Activated gamma-delta T cell treated with anti-CD3 and anti-CD28 coated beads, Interleukin-2, amount 50 U/mL, for 16 hours (primary cell): ENCODE measurements at places on chromosomes 12 and 14.

- DNase-seq: no peak
Measured at GRCh38 chr12:96359328-96359727, 40.9 kb downstream of the CDK17 start.

DNA sequence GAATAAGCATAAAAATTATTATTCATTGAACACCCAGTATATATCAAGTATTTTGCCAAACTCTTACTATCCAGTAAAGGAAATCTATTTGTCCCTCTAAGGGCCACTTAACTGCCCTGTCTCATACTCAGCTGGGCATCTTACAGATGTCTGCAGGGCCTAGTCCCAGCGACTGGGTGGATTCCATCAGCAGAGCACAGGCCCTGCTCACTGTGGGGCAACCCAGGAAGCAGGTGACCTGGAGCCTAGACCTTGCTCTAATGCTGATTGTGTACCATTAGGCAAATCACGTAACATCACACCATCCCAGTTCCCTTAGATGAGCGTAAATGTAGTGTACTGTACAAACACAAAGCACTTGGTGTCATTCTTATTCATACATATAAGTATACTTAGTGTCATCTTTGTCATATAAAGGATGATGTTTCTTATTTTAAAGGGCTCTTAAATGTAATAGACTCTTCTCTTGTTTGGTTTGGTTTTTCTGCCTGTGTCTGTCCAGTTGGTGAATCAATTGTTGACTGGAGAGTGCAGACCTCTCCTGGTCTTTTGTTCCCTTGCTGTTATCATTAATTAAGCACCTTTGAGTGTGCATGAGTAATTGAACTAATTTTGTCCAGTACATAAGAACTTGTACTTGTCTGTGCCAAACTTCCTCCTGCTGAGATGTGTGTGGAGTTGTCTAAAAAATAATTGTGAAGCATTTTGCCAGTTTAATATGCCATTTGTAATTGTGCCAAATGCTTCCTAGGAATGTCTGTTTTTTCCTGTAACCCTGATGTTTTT is 49.3 kb downstream of the RAB35 start:
- no peak for DNase-seq

GRCh38 chr12:4001841-4002240 is 128.6 kb upstream of the PARP11 start:
- DNase-seq: no peak

GRCh38 chr12:91182636-91183455 is at the start of gene DCN:
TSS of gene DCN (minus strand) at chr12:91182817. CDS start at chr12:91178552, 4,265 bp downstream.
- no peak for DNase-seq

DNA sequence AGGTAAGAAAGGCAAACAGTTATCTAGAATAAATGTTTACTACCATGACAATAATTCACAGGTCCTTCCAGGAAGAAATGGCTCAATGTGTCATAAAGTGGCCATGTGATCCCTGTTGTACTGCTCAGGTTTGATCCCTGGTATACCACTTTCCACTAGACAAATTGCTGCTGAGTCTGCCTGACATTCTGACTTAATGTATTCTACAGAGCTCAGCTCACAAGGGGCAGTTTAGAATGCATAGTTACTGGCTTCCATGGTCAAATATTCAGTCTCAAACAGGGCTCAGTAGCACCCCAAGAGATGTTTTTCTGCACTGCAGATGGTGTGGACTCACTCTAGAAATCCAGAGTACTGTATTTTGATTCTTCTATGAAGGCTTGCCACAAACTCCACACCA is 21.8 kb downstream of the TSHR start:
- no peak for DNase-seq

DNA sequence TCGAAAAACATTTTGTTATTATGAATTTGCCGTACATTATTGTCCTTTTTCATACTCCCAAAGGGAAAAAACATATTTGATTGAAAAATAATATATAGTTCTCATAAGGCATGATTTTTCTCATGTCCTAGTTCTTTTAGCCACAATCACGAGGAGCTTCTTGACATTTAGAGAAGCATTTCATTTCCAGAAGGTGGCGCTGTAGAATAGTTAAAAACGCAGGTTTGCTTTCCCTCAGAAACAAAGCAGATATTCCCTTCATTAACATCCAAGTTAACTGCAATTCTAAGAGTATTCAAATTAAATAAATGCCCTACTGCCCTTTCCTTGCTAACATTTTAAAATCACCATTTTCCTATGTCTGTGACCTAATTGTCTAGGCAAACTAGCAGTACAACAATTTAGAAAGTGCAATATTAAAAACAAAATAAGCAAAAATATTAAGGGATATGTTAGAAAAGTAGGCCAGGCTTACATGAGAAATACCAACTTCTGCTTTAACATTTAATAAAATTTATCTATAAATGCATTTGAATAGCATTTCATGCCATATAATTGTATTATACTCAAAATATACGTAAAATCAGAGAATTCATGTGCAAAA is 10.9 kb upstream of the PIK3C2G start:
- no peak for DNase-seq

DNA sequence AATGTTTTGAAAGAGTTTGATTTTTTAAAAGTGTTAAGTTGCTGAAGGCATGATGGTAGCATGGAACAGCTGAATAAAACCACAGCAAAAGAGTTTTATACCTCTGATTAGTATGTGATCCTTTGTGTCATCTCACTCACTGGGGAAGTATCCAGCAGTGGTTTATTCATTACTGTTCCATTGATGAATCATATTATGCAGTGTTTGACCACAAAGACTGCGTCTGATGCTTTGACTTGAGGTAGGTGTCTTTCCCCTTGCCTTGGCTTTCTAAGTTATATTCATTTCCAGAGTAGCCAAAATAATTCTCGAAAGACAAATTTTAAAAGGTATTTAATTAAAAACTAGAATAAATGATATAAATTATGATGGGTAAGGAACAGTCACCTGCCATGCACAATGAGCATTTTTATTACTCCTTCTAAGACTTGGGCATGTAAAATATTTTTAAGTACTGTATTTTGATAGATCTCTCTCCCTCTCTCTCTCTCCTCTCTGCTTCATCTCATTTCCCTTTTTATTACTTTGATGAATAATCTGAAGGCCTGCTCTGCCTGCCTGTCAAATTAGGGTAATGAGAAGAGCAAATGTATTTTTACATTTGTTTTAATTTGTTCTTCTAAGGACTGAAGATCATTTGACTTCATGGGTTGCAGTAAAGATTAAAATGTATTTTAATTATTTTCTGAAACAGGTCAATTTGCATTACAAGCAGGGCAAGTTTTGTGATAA is 164.9 kb downstream of the NAV3 start:
- DNase-seq: no peak

DNA sequence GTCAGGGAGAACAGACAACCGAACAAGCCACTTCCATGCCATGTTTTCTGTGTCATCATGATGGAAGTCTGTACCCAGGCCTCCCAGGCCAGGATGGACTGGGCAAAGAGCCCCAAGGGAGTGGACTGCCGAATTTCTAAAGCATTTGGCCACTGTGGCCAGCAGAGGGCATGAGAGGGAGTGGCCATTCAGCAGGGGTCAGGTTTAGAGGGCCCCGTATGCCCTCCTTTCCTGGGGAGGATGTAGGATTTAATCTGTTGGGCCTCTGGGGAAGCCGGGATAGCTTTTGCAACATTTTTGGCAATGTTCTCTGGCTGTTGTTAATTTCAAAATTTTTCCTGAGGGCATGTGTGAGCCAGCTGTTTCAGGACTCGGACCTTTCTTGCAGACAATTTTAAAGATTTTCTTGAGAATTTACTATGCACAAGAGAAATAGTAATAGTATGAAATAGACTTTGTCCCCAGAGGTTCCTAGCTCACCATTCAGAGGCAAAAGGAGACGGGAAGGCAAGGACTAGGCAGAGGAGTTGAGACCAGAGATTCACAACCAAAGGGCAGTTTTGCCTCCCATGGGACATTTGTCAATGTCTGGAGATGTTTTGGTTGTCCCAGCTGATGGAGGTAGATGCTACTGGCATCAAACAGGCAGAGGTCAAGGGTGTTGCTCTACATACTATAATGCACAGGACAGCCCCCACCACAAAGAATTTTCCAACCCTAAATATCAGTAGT is 18.0 kb downstream of the ACACB start:
- DNase-seq: no peak

DNA sequence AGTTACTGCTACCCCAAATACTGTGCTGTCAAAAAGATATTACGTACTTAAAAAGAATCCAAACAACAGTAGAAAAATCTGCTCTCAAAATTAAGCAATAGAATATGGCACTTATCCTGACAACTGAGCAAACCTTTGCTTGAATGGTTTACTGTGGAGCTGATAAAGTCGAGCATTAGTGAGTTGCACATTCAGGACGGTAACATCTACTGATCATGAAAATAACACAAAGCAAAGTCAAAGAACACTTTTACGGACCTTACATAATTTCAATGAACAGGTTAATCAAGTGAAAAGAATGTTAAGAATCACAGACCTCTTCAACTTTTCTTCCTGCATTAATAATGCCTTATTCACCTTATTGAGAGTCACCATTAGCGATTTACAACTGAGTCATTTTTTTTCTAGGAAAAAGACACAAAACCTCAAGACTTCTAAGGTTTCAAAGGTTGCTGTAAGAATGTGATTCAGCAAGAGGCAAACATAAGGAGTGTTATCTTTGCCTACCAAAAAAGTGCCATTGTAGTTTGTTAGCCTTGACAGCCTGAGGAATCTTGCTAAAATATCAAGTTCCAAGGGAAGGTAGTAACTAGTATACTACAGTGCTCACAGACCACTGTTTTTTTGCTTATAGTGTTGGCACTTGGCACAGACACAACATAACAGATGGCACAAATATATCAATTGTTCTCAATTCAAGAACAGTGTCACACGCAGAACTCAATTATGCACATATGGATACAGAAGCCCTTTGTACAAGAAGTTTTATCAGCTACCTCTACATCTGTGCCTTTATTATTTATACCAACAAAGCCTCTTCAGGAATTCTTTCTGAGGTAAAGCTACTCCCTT is 334.2 kb upstream of the RPL10L start:
- DNase-seq: no peak

- peak; percentile 57 for DNase-seq
Measured at GRCh38 chr12:122123051-122123760, 44.6 kb downstream of the MLXIP start.

- no peak for DNase-seq
Measured at GRCh38 chr12:104443008-104443407, 13.7 kb upstream of the CHST11 start.

- no peak for DNase-seq
Measured at GRCh38 chr14:75120541-75121291, 6.1 kb downstream of the NEK9 start.

DNA sequence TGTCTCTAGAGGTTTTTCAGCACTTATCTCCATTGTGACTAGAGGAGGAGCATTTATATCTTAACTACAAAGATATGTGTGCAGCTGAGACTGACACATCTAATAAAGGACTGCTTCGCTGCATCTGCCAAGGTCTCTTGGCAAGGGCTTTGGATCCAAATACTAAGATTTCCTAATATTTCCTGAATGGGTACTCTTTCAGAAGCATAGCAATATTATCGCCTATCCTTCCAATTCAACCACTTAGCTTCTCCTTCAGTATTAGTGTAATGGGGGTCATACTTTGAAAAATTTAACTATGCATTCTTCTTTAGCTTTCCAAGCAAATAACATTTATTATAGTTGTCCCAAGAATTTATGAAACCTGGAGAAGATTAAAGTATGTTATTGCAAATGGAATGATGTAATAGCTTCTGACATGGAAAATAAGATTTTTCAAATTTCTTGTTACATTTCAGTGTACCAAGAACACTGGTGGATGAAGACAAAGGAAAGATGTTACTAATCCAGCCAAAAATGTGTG is 243.0 kb upstream of the PDE3A start:
- no peak for DNase-seq

DNA sequence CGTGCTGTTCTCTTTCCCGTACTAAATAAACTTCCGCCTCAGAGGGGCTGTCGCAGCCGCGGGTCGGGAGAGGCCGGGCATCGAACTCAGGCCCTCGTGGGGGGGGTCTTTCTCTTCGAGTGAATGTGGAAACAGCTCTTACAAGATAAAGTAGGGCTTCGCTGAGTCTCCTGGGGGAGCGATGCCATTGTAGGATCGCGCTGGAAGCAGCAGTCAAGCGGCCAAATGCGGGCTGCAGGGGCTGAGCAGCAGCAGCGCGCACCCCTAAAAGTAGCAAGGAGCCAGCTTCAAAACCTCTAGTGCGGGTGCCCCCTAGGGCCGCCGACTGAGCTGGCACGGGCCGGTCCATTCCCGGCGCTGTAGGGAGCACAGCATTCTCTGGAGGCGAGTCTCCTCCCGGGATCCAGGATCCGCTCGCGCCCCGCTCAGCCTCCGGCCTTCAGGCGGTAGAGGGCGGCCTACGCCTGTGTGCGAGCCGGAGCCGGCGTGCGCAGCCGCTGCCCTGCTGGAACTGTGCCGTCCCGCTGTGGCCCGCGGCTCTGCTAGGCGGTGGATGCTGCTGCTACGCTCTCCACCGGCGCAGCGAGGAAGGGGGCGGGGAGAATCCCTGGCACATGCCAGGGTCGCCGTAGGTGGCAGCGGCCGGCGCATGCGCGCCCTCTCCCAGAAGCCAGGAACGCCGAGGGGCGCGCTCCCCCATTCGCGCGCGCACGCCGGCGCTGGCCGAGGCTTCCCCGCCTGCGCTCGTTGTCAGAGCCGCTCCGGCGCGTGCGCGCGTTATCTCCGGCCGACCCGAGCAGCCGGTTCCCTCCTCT is at the start of gene FUT8:
FUT8 (plus strand) TSS at position 699 of the 815 bp plus-strand sequence. CDS start 148,834 bp downstream, outside the sequence.
- peak; percentile 95 for DNase-seq

GRCh38 chr12:111788178-111788654 is 21.5 kb downstream of the ALDH2 start:
- no peak for DNase-seq

DNA sequence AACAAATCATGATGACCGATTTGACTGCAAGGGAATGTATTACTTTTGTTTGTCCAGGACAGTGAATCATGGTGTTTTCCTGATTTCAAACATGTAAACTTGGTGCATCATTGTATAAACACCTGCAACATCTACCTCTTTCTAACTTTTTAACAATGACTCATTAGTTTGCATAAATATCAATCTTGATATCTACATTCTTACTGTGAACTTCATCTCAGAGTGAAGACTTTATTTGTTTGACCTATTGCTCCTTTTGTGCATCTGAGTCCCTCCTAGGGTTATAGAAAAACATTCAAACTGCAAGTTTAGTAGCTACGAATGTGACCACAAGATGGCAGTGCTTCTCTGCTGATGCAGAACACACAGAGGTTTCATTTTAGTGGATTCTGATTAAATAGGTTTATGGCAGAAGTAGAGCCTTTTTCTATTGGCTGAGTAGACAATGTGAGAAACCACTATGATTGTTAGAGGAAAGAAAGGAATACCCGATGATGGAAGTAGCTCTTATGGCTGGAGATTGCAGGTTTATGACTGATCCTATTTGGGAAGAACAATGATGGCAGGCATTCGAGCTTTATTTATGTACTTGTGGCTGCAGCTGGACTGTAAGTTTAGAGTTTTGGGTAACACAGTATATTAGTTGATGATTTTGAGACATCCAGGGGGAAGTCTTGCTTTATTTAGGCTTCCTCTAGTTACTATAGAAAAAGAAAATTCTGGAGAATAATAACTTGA is 244.2 kb upstream of the OR4E1 start:
- peak; percentile 44 for DNase-seq

- no peak for DNase-seq
Measured at GRCh38 chr12:90677055-90677454, 277.9 kb downstream of the CCER1 start.
